ENCODE measurements at places on chromosomes 12 and 14.

GRCh38 chr14:103279142-103280025 is 54.7 kb upstream of the EIF5 start:
- DNase-seq = no peak

- DNase-seq = no peak
Measured at GRCh38 chr14:39229601-39230110, 4.1 kb upstream of the MIA2 start.

- DNase-seq = no peak
Measured at GRCh38 chr14:98909251-98909944, 362.6 kb downstream of the BCL11B start.

- DNase-seq = no peak
Measured at GRCh38 chr12:19201661-19202060, 72.1 kb downstream of the PLEKHA5 start.

- no peak for DNase-seq
Measured at GRCh38 chr12:51955702-51956101, 4.2 kb downstream of the ACVR1B start.

GRCh38 chr14:104551851-104552737 is 27.5 kb upstream of the C14orf180 start:
- no peak for DNase-seq

GRCh38 chr12:2395354-2395977 is 342.7 kb downstream of the CACNA1C start:
- DNase-seq = no peak

DNA sequence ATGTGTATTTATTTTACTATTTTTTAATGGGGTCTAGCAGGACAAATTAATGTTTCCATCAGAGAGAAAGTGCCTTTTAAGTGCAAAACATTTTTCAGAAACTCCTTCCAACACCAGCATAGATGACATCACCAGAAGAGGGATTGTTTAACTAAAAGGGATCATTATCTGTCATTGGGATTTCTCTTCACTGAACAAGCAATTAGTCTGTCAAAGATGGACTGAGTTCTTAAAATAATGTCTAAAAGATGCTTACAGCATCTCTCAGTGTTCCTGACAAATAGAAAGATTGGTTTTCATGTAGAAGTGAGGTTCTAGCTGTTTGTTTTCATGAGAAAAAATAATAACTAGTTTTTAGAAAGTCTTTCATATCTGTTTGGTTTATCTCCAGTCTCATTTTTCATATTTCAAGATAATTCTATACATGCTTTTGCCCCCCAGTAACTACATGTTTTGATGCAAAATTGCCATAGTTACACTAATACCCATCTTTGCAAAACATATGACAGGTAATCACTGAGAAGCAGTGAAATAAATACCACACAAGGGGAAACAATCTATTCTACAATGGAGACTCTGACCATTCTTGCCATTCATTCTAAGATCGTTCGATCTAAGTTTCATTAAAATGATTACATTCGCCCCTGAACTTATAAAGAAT is 850.3 kb downstream of the GALC start:
- DNase-seq = no peak

GRCh38 chr14:61285364-61285763 is 4.2 kb upstream of the TMEM30B start:
- DNase-seq = no peak

GRCh38 chr14:100025111-100025510 is 40.1 kb upstream of the EVL start:
- no peak for DNase-seq

DNA sequence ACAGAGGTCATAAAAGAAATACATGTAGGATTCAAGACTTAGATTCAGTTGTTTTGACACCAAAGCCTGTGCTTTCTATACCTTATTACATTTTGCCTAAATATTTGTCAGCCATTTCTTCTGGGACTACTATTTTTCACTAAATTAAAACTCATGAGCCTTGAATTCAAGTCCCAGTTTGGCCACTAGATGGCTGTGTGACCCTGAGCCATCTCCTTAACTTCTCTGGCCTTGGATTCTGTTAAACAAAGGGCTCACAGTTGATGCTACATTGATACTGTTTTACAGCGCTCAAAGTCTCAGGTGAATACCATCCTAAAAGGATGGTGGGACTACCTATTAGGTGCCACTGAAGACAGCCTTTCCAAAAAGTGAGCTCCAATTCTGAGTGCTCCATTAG is 39.6 kb upstream of the CCDC198 start:
- peak; percentile 31 for DNase-seq

GRCh38 chr14:74425525-74426201 is 347 bp downstream of the SYNDIG1L start:
- DNase-seq = peak; percentile 29

- no peak for DNase-seq
Measured at GRCh38 chr12:25734529-25735180, 181.6 kb upstream of the LMNTD1 start.

GRCh38 chr14:30610787-30611343 is 11.3 kb upstream of the SCFD1 start:
- peak; percentile 49 for DNase-seq

- no peak for DNase-seq
Measured at GRCh38 chr14:71142375-71143038, 235.2 kb downstream of the PCNX1 start.

DNA sequence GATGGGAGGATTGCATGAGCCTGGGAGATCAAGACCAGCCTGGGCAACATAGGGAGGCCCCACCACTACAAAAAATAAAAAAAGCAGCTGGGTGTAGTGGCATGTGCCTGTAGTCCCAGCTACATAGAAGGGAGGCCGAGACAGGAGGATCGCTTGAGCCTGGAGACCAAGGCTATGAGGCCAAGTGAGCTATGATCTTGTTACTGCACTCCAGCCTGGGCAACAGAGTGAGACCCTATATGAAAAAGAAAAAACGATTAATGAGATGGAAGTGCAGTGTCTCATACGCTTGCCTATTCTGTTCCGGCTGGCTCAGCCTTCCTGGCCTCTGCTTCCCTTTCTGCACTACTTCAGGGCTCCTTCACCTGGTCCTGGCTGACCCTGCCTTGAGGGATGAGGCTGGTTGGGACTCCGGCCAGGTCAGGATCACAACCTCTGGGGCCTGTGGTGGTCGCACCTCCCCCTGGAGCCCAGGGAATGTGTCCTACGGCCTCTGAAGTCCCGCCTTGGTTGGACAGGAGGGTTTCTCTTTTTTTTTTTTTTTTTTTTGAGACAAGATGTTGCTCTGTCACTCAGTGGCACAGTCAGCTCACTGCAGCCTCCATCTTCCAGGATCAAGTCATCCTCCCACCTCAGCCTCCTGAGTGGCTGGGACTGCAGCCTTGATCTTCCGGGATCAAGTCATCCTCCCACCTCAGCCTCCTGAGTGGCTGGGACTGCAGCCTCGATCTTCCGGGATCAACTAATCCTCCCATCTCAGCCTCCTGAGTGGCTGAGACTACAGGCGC is 10.7 kb downstream of the TEDC1 start:
- DNase-seq = no peak

- no peak for DNase-seq
Measured at GRCh38 chr14:50312734-50313054, 570 bp downstream of the DMAC2L start.

- no peak for DNase-seq
Measured at GRCh38 chr14:75323571-75323970, 44.9 kb downstream of the FOS start.

- no peak for DNase-seq
Measured at GRCh38 chr12:4450551-4451112, 5.0 kb upstream of the FGF6 start.

DNA sequence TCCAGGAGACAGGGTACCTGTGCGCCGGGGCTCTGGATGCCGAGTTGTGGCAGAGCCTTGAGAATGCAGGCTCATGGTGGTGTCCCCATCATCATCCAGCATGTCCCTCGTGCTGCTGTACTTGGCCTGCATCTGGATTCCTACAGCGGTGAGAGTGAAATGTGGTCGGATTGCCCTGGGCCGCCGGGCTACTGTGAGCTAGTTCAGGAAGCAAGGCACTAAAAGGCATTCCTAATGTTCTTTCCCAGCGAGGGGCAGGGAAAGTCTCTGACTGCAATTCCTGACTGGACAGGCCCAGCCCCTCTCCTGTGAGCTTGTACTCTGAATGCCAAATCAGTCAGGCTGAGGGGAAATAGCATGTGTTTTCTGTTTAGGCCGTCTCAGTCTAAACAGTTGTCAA is at the start of gene CLEC1A:
Gene CLEC1A (minus strand): TSS at position 195 of the 400 bp plus-strand sequence. CDS start 63 bp downstream, at position 132.
- peak; percentile 35 for DNase-seq

DNA sequence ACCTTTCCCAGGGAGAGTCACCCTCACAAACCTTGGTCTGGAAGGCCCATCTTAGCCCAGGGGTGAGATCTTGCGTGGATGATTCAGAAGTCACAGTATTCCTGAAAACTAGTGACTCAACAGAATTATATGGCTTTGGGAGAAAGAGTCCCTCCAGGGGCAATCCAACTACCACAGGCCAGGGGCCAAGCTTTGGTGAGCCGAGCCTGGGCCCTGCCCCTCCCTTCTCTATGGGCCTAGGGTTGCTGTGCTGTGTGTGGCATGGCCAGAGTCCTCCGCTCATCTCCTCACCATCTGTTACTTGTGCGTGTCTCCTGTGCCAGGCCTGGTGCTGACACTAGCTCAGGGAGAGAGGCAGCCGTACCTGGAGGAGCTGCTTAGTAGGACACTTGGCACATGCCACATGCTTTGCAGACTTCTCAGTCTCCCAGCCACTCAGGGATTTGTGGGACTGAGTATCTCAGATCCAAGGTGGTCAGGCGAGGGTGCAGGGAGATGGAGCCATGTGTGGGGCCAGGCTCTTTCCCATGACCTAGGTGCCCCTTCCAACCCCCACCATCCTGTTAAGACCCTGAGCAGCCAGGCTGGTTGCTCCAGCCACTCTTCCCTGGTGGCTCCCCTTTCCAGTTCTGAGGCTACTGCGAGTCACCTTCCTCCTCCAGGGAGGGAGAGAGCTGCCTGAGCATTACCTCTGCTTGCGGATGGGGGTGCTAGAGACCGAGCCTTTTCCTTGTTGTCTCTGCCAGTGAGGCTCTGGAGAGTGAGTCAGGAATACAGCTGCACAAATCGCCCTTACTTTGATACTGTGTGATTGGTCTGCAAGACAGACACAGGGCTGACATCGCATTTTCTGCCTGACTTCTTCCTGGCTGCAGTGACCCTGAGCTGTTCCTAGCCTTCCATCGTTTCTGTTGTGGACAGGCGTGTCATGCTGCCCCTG is 94.1 kb downstream of the SLC25A47 start:
- DNase-seq = peak; percentile 49

DNA sequence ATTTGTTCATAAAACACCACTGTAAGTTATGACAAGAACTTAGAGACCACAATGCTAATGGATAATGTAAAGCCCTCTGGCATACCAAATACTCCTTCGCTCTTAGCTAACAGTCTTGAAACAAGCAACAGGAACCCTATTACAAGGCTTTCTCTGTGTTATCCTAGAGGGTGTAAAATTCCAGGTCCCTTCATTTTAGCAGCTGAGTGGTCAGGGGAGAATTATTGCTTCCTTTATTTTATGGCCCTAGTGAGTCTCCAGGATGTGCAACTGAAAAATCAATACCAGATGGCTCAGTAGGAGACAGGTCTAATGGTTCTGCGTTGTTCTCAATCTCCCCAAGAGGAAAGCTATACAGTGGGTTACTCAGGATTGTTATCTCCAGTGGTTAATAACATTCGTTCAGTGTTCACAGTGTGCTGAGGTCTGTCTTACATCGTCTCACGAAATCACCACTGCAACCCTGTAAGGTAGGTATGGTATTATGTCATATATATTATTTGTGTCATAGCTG is 172.7 kb upstream of the CNOT2 start:
- no peak for DNase-seq

GRCh38 chr12:119721306-119721705 is 53.4 kb downstream of the PRKAB1 start:
- peak; percentile 47 for DNase-seq

DNA sequence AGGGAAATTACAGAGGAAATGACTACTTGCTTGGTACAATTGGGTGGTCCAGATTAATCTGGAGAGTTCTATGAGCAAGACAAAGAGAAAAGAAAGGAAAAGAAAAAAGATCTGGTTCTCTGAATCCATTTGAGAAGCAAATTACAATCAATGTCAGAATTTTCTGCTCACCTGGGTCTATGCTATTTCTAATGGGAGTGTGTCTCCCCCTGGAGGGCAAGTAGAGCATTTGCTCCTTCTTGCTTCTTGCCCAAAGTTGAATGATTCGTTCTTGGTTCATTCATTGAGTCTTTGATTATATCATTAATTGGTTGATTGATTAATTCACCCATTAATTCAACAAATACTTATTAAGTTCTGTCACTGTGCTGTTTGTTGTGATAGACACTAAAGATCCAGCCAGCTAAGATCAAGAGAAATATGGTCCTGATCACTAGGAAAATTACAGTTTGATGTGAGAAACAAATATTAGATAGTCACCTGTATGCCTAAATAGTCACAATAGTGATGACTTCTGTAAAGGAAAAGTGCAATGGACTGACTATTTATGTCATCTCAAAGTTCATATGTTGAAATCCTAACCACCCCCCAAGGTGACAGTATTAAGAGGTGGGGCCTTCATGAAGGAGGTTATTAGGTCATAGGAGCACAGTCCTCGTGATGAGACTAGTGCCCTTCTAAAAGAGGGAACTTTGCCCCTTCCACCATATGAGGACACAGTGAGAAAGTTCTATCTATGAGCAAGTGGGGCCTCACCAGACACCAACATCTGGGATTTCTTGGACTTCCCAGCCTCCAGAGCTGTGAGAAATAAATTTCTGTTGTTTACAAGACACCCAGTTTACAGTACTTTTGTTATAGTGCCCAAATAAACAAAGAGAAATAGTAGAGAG is 8.0 kb upstream of the ASB8 start:
- DNase-seq = peak; percentile 55

- DNase-seq = peak; percentile 53
Measured at GRCh38 chr14:27181333-27181732, 583.5 kb upstream of the NOVA1 start.

DNA sequence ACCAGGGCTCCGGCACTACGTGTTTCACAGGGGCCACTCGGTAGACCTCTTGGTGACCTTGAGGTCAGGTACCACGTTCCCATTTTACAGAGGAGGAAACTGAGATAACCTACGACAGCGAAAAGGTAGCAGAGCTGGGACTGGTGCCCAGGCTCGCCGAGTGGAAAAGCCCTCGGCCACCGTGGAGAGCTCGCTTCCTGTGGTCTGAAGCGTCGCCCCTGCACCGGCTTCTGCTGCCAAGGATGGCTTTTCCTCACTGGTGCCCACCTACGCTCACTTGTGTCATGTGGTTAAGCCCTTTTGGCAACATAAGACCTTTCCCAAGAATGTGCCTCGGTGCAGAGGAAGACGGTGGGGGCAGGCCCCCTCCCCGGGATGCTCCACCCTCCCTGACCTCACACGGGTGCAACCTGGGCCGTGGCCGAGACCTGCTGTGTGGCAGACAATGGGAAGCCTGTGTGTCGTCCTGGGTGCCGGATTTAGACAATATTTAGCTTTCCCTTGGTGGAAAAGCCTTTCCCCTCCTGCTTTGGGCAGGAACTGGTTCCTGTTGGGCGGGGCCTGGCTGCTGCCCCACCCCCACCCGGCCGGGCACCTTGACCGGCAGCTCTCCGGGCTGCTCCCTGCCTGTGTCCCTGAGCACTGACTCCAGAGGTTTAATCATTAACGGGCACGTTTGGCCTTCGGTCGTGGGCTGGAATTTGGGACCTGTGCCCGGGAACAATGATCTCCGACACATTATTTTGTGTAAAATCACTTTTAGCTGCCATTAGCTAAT is 32.4 kb upstream of the PPP1R13B start:
- DNase-seq = no peak

Measured in muscle of arm (tissue), 14 donors.